HFFc6 (cell line): ENCODE measurements at places on chromosomes 2 and 18.

- DNase-seq, result peak; percentile 4
Measured at GRCh38 chr2:122191331-122191730, 435.9 kb downstream of the TSN start.

- DNase-seq, result no peak
Measured at GRCh38 chr2:76700894-76701293, 821.3 kb downstream of the LRRTM4 start.

GRCh38 chr18:21703241-21703820, 1.2 kb downstream of the ABHD3 start:
- DNase-seq, result no peak

DNA sequence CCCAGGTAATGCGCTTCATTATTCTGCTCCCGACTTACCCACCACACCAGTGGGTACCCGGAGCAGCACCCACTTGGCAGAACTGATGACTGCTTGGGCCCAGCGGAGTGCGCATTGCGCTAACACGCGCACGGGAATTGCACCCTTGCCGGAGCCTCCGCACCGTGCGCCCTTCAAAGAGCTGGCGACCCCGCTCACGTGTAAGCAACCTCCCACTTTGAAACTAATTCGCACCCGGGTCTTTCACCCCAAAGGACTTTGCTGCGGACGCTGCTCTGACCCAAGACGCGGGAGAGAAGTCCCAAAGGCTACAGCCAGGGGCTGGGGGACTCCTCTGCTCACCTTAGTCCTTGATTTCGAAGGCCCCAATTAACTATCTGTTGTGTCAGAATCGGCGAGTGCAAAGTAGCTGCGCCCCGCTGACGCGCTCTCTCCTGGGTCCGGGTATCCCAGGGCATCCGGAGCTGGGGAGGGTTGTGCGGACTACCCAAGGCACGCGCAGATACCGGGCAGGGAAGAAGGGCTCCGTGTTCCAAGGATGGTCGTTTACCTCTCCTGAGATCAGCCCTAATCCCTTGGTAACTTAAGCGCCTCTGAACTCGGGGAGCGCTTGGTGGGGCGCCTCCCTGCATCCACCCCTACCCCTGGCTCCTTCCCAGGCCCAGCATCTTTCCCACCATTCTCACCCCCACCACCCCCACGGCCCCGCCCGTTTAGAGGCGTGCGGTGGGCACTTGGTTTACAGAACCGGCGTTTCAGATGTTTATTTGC, 13.1 kb upstream of the SATB2 start:
- DNase-seq, result no peak

DNA sequence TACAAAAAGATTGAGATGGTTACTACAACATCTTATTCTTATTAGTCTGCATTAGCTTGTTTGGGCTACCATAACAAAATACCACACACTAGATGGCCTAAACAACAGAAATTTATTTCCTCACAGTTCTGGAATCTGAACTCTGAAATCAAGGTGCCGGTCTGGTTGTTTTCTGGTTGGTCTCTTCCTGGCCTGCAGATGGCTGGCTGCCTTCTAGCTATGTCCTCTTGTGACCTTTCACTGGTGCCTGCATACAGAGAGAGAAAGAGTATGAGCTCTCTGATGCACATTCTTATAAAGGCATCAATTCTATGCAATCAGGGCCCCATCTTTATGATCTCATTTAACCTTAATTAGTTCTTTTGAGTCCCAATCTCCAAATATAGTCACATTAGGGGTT, 696.5 kb downstream of the TDRD15 start:
- no peak for DNase-seq

- no peak for DNase-seq
Measured at GRCh38 chr18:37272841-37273240, 292.8 kb downstream of the CELF4 start.

DNA sequence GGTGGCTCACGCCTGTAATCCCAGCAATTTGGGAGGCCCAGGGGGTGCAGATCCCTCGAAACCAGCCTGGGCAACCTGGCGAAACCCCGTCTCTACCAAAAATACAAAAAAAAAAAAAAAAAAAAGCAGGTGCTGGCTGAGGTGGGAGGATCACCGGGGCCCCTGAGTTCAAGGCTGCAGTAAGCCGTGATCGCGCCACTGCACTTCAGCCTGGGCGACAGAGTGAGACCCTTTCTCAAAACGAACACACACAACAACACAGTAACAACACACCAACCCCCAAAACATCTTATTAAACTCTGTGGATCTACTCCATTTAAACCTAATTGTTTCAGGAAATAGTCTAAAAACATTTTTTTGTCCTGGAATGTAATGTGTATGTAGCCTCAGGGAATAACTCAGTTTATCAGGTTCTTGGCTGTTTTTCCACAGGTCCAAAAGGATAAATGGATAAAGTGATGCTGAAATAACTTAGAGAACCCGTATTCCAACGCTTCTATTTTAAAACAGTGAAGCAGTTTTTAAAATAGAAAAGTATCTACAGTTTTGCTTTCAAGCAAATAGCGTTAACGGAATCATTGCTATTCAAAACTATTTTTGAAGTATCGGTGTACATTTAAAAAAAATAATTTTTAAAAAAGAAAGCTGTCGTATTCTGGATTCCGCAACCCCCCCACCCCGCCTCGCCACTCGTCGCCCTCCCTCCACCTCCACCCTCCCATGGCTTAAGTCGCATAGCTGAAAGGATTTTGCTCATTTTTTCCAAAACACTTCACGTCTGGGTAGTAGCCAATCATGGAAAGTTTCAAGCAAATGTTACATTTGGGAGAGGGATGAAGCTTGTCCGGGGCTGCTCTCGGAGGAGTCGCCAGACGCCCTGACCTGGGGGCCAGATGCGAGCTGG, 895 bp upstream of the GLS start:
- peak; percentile 35 for DNase-seq

DNA sequence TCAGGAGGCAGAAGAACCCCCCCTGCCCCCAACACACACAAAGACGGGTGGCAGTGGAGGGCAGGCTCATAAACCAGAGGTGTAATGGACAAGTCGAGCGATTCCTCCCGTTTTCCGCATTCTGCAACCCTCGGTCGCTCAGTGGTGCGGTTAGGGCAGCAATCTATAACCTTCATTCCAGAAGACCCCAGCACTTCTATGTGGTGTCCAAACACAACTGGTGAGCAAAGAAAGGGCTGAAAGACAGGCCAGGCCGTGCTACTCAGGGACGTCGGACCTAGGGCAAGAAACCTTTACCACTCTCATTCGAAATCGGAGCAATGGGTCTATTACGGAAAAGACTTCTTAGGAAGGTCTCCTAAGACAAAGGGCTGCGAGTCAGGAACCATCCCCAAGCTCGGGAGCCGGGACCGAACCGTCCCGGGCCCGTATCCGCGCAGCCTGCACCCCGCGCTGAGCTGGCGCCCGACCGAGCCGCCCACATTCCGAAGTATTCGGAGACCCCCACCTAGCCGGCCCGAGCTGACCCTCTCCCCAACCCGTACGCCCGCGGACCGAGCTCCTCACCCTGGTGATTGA, 568 bp downstream of the ARL5A start:
- DNase-seq, result no peak

GRCh38 chr2:207970147-207970825, 55.0 kb downstream of the PLEKHM3 start:
- DNase-seq, result no peak

- DNase-seq, result no peak
Measured at GRCh38 chr18:10679557-10680270, 153.9 kb downstream of the NAPG start.

DNA sequence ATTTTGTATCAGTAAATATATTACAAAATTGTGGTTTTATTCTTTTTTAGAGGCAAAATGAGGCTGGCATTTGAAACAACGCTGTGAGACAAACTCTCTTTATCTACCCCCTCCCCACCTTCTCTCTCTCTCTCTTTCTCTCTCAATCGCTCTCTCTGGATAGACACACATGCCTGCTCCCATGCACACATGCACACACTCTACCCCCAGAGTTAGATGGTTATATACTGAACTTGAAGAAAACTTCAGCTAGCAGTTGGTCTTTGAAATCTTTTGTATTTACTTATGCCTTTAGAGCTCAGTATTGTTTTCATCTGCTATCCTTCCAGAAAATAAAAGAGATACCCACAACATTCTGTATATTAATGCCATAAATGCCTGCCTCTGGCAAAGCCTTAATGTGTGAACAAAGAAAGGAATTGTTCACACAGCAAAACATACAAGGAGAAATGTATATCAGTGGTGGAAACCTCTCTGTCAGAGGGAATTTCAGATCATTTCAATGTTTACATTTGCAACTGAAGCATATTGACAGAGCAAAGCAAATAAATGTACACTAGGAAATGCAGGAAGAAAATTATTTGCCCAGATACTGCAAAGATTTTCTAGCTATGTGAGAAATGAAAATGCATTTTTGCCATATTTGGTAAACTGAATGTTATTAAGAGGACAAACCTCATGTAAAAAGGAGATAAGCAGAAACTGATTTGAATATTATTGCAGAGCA, 217.0 kb upstream of the UBE2E3 start:
- DNase-seq, result no peak

DNA sequence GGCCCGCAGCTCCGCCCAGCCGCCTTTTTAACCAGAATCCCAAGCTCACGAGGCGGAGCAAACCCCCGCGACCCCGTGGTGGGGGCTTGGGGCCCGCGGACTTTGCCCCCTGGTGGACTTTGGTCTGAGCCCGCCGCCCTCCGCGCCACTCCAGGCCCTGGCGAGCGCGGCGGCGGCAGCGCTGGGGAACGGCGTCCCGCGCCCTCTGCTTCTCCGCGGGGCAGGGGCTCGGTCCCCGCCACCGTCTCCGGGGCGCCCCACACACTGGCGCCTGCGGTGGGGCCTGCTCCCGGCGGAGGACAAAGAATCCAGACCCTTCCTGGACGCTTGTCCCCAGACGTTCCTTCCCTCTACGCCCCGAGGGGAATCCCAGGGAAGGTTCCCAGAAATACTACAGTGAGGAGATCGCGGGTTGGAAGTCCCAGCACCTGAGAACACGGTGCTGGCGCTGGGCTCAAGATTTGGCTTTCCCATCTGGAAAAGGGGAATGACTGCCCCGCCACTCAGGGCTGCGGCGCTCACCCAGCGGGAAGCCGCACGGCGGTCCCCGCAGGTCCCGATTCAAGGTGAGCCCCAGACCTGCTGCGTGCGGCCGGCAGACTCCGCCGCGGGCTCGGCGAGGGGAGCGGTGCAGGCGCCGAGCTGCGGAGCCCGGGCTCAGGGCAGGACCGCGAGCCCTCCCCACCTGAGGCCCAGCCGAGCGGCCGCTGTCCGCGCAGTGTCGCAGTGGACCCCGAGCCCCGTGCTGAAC, at the start of gene HAAO:
TSS of gene HAAO (minus strand) at position 1 of the 751 bp plus-strand sequence. CDS start 47 bp downstream, outside the sequence.
- DNase-seq, result no peak

GRCh38 chr2:110770404-110770958, 38.1 kb downstream of the ACOXL start:
- no peak for DNase-seq
